Osteoblast (primary cell): ENCODE measurements at places on chromosomes 4 and X.

GRCh38 chr4:19386786-19387185, 864.9 kb upstream of the SLIT2 start:
- no peaks in the 10 kb centered on the region for H3K36me3 ChIP-seq
- H3K27ac ChIP-seq: no peak overlapping the region
- H3K27me3 ChIP-seq: no peaks in the 10 kb centered on the region
- DNase-seq: no peak
- peaks cover 6% of the 10 kb centered on the region for H3K4me1 ChIP-seq

DNA sequence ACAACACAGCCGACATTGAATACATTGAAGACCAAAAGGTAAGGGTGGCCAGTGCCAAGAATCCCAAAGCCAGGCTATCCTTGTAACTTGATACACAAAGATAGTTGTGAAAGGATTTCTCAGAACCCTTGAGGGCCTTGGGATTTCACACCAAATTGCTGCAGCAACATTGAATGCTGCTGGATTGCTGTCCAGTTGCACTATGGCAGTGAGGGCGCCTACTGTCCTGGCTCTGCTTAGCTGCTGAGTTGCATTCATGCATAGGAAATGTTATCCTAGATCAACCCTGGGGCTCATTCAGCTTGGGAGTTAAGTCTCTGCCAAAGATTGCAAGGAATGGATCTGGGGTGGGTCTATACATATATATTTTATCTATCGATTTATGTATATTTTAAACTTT, 38.7 kb downstream of the LONRF3 start:
- peaks cover 3% of the 10 kb centered on the region for H3K4me1 ChIP-seq
- DNase-seq: no peak
- no peak overlapping the region for H3K27ac ChIP-seq
- no peak overlapping the region for H3K4me3 ChIP-seq

GRCh38 chr4:119082661-119083060, 53.0 kb upstream of the MYOZ2 start:
- no peaks in the 10 kb centered on the region for H3K36me3 ChIP-seq
- H3K4me1 ChIP-seq: peaks cover 4% of the 10 kb centered on the region
- DNase-seq: no peak
- no peaks in the 10 kb centered on the region for H3K27me3 ChIP-seq
- H3K27ac ChIP-seq: no peak overlapping the region
- H3K4me3 ChIP-seq: no peak overlapping the region

DNA sequence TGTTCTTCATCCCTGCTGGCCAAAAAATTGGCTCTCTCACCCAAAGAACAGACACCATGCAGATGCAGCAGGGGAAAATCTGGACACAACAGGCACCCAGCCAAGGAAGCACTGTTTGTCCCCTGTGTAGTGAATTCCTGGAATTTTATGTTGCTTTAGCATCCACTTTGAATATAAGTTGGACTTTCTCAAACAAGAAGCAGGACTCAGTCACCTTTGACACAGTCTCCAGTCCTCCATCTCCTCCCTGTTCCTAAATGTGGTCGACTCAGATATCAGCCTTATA, 11.8 kb downstream of the ZNF182 start:
- peaks cover 6% of the 10 kb centered on the region for H3K4me1 ChIP-seq
- no peak for DNase-seq
- H3K27ac ChIP-seq: no peak overlapping the region
- no peak overlapping the region for H3K4me3 ChIP-seq

GRCh38 chr4:77826275-77826674, 7.1 kb upstream of the CNOT6L start:
- H3K36me3 ChIP-seq: no peaks in the 10 kb centered on the region
- DNase-seq: no peak
- H3K27ac ChIP-seq: no peak overlapping the region
- H3K4me3 ChIP-seq: no peak overlapping the region

GRCh38 chr4:13539619-13540445, 4.5 kb downstream of the NKX3-2 start:
- H3K4me3 ChIP-seq: no peak overlapping the region
- H3K36me3 ChIP-seq: no peaks in the 10 kb centered on the region
- peaks cover 35% of the 10 kb centered on the region for H3K27me3 ChIP-seq
- H3K4me1 ChIP-seq: no peaks in the 10 kb centered on the region
- no peak overlapping the region for H3K27ac ChIP-seq

DNA sequence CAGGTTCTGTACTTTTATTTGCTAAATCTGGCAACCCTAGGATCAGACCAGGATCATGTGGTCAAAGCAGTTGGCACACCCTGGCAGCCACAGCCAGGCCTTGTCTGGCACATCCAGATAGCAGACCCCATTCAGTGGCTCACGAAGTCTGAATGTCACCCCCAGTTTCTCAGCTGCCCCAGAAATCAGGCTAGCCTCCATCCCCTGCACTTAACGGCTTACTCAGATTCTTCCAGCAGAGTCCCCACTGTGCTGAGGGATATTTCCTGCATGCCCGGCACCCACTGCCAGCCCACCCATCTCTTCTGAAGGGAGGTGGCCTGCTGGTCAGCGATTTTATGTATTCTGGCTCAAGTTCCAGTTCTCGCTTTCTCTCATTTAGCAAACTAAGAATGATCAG, 4.7 kb upstream of the AWAT2 start:
- H3K4me1 ChIP-seq: no peaks in the 10 kb centered on the region
- H3K27me3 ChIP-seq: peaks cover 11% of the 10 kb centered on the region
- H3K36me3 ChIP-seq: no peaks in the 10 kb centered on the region
- DNase-seq: no peak
- H3K4me3 ChIP-seq: no peak overlapping the region
- H3K27ac ChIP-seq: no peak overlapping the region

GRCh38 chr4:109886303-109886702, 26.4 kb upstream of the EGF start:
- no peaks in the 10 kb centered on the region for H3K36me3 ChIP-seq
- no peak overlapping the region for H3K27ac ChIP-seq
- no peaks in the 10 kb centered on the region for H3K4me1 ChIP-seq
- no peak for DNase-seq

GRCh38 chrX:136250191-136251040, 784 bp downstream of the MAP7D3 start:
- peaks cover 16% of the 10 kb centered on the region for H3K4me1 ChIP-seq
- H3K27ac ChIP-seq: peak overlapping the region; percentile 32
- no peaks in the 10 kb centered on the region for H3K36me3 ChIP-seq
- DNase-seq: peak; percentile 87
- H3K27me3 ChIP-seq: no peaks in the 10 kb centered on the region
- H3K4me3 ChIP-seq: peak overlapping the region; percentile 76

- H3K4me1 ChIP-seq: no peaks in the 10 kb centered on the region
- H3K27me3 ChIP-seq: no peaks in the 10 kb centered on the region
- no peak overlapping the region for H3K27ac ChIP-seq
These were observed 88.6 kb downstream of the GSTCD start for GRCh38 chr4:105797225-105797624.

DNA sequence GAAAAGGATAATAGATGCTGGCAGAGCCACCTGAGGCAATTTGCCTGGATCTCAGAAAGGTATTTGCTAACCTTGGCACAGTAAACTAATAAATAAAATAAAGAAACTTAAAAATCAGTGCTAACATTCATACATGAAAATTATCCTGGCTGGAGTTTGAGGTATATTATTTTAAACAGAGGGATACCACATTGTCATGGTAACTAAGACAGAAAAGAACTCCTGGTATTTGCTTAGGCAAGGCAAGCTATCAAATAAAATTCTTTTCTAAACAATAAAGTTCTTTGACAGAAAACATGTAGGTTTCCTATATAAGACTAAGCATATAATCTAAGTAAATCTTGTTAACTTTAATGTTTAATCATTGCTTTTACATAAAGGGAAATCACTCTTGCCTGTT, 218.8 kb downstream of the MAGEB17 start:
- H3K36me3 ChIP-seq: no peaks in the 10 kb centered on the region
- no peak overlapping the region for H3K4me3 ChIP-seq
- peaks cover 6% of the 10 kb centered on the region for H3K27me3 ChIP-seq
- no peak overlapping the region for H3K27ac ChIP-seq
- H3K4me1 ChIP-seq: no peaks in the 10 kb centered on the region

- no peaks in the 10 kb centered on the region for H3K36me3 ChIP-seq
- peaks cover 27% of the 10 kb centered on the region for H3K4me1 ChIP-seq
- no peak overlapping the region for H3K27ac ChIP-seq
- DNase-seq: no peak
These were observed 8.0 kb downstream of the ZNF827 start for GRCh38 chr4:145930592-145930991.

GRCh38 chr4:162461952-162462351, 298.2 kb upstream of the FSTL5 start:
- H3K27ac ChIP-seq: no peak overlapping the region
- H3K4me1 ChIP-seq: no peaks in the 10 kb centered on the region
- no peak overlapping the region for H3K4me3 ChIP-seq
- no peak for DNase-seq
- H3K27me3 ChIP-seq: no peaks in the 10 kb centered on the region
- no peaks in the 10 kb centered on the region for H3K36me3 ChIP-seq

DNA sequence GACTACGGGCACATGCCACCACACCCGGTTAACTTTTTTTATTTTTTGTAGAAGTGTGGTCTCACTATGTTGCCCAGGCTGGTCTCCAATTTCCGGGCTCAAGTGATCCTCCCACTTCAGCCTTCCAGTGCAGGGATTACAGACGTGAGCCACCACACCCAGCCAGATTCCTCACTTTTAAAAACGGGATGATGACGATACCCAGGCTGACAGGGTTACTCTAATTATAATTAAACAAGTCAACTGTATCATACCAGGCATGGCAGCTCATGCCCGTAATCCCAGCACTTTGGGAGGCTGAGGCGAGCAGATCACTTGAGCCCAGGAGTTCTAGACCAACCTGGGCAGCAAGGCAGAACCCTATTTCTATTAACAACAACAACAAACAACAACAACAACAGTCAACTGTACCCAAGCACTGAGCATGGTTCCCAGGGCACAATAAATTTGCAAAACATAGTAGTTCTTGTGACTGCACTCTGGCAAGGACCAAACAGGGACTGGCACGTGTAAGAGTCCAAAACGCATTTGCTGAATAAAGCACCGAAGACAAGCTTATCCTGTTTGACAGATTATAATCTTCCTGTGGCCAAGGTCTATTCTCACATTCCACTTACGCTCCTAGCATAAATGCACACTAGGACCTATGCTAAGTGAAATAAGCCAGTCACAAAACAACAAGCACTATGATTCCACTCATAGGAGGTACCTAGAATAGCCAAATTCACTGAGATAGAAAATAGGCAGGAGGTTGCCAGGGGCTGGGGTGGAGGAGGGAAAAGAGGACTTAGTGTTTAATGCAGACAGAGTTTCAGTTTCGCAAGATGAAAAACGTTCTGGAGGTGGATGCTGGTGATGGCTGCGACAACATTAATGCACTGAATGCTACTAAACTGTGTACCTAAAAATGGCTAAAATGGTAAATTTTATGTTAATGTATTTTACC, 77.5 kb downstream of the IRF2 start:
- H3K27ac ChIP-seq: peak overlapping the region; percentile 39
- peaks cover 19% of the 10 kb centered on the region for H3K36me3 ChIP-seq
- no peak overlapping the region for H3K4me3 ChIP-seq
- DNase-seq: no peak
- H3K4me1 ChIP-seq: peaks cover 36% of the 10 kb centered on the region

DNA sequence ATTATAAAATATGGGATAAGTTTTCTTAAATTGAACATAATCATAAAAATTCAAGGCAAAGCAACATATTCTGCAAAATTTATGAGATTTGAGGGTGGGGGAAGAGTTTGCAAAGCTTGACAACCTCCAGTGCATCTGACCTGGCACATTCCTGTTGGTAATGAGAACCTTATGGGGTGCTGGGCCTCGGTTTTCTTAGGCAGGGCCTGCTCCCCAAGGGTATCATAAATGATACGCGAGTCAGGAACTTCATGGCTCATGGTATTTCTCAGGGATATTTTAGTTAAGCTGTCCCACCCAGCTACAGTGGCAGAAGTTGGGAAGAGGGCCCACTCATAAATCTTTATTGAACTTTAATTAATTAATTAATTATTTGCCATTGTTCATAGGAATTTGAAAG, 13.2 kb downstream of the AFF2 start:
- H3K4me1 ChIP-seq: no peaks in the 10 kb centered on the region
- no peaks in the 10 kb centered on the region for H3K27me3 ChIP-seq
- H3K27ac ChIP-seq: no peak overlapping the region
- no peak for DNase-seq
- no peak overlapping the region for H3K4me3 ChIP-seq

- DNase-seq: no peak
- no peaks in the 10 kb centered on the region for H3K27me3 ChIP-seq
- H3K4me3 ChIP-seq: no peak overlapping the region
- H3K36me3 ChIP-seq: no peaks in the 10 kb centered on the region
- H3K4me1 ChIP-seq: peaks cover 4% of the 10 kb centered on the region
These were observed 115.0 kb upstream of the LDB2 start for GRCh38 chr4:17013382-17014006.

GRCh38 chr4:124806403-124806802, 93.9 kb upstream of the ANKRD50 start:
- no peaks in the 10 kb centered on the region for H3K36me3 ChIP-seq
- no peak overlapping the region for H3K4me3 ChIP-seq
- H3K4me1 ChIP-seq: no peaks in the 10 kb centered on the region
- no peak overlapping the region for H3K27ac ChIP-seq
- DNase-seq: no peak

DNA sequence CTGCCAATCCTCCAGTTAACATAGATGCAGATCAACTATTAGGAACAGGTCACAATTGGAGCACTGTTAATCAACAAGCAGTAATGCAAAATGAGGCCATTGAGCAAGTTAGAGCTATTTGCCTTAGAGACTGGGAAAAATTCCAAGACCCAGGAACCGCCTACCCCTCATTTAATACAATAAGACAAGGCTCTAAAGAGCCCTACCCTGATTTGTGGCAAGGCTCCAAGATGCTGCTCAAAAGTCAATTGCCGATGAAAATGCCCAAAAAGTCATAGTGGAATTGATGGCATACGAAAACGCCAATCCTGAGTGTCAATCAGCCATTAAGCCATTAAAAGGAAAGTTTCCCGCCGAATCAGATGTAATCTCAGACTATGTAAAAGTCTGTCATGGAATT, 20.5 kb upstream of the TRIM61 start:
- no peak overlapping the region for H3K4me3 ChIP-seq
- no peaks in the 10 kb centered on the region for H3K27me3 ChIP-seq
- H3K36me3 ChIP-seq: no peaks in the 10 kb centered on the region
- DNase-seq: no peak
- no peak overlapping the region for H3K27ac ChIP-seq

GRCh38 chrX:94414746-94415145, 740.7 kb downstream of the FAM133A start:
- no peaks in the 10 kb centered on the region for H3K36me3 ChIP-seq
- H3K27me3 ChIP-seq: no peaks in the 10 kb centered on the region
- H3K27ac ChIP-seq: no peak overlapping the region

DNA sequence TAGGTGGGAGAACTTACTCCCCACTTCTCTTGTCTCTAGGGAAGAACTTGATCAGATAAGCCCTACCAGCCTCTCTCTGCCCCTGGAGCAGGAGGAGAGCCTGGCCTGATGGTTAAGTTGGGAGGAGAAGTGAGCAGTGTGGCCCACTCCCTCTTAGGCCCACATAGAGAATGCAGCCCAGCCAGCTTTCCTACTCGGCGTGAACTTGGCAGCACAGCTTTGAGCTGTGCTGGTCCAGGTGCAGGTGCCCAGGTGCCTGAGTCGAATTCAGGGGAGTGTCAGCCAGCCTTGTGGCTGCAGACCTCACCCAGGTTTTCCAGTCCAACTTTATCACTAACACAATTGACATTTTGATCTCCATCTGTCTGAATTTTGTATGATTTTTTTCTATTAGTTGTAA, 77.6 kb upstream of the PAQR3 start:
- H3K27me3 ChIP-seq: no peaks in the 10 kb centered on the region
- H3K4me1 ChIP-seq: no peaks in the 10 kb centered on the region
- no peaks in the 10 kb centered on the region for H3K36me3 ChIP-seq
- no peak overlapping the region for H3K27ac ChIP-seq
- H3K4me3 ChIP-seq: no peak overlapping the region

GRCh38 chr4:149009223-149009622, 567.0 kb upstream of the NR3C2 start:
- DNase-seq: no peak
- H3K36me3 ChIP-seq: no peaks in the 10 kb centered on the region
- H3K4me3 ChIP-seq: no peak overlapping the region
- H3K27ac ChIP-seq: no peak overlapping the region
- no peaks in the 10 kb centered on the region for H3K4me1 ChIP-seq
- H3K27me3 ChIP-seq: no peaks in the 10 kb centered on the region
